ENCODE measurements at places on chromosomes 12 and 14.

GRCh38 chr12:110689281-110690126 is 589 bp upstream of the HVCN1 start:
- no peak for DNase-seq

GRCh38 chr12:22600181-22600580 is 24.8 kb upstream of the ETNK1 start:
- DNase-seq: no peak

DNA sequence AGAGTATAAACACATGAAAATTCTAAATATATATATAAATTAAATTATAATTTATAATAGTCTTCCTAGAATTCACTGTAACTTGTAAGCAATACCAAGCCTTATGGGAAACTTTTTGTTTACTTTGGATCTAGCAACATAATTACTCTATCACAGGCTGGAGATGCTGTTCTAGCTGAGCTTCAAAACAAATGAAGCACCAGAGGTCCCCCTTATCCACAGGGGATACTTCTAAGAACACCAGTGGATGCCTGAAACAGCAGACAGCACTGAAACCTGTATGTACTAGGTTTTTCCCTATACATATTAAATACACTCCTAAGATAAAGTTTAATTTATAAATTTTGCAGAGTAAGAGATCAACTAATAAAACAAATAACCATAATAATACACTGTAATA is 96.6 kb downstream of the CDK17 start:
- DNase-seq: no peak

DNA sequence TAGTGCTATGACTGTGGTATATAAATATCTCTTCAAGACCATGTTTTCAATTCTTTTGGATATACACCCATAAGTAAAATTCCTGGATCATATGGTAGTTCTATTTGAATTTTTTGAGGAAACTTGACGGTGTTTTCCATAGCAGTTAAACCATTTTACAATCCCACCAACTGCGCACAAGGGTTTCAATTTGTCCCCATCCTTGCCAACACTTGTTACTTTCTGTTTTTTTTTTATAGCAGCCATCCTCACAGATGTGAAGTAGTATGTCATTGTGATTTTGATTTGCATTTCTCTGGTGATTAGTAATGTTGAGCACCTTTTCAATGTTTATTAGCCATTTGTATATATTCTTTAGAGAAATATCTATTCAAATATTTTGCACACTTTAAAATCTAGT is 14.5 kb upstream of the A2M start:
- no peak for DNase-seq

DNA sequence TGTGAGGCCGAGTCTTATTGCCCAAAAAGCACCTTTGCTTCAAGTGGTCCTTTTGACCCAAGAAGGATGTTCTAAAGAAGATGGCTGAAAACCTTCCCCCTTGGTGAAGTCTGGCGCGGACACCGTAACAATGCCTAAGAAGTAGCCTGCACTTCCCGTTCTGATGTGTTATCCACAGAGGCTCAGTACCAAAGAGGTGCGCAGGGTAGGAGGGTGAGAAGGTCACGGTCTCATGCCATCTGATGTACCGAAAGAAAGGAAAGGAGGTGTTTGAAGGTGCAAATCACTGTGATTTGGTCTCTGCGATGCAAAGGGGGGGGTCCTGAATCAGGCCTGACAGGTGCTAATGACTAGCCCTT is 9.9 kb downstream of the PEBP1 start:
- no peak for DNase-seq

- DNase-seq: no peak
These were observed 17.4 kb downstream of the PPP1CC start for GRCh38 chr12:110725267-110725666.

- DNase-seq: no peak
These were observed 14.3 kb upstream of the PIP4K2C start for GRCh38 chr12:57576613-57577160.

DNA sequence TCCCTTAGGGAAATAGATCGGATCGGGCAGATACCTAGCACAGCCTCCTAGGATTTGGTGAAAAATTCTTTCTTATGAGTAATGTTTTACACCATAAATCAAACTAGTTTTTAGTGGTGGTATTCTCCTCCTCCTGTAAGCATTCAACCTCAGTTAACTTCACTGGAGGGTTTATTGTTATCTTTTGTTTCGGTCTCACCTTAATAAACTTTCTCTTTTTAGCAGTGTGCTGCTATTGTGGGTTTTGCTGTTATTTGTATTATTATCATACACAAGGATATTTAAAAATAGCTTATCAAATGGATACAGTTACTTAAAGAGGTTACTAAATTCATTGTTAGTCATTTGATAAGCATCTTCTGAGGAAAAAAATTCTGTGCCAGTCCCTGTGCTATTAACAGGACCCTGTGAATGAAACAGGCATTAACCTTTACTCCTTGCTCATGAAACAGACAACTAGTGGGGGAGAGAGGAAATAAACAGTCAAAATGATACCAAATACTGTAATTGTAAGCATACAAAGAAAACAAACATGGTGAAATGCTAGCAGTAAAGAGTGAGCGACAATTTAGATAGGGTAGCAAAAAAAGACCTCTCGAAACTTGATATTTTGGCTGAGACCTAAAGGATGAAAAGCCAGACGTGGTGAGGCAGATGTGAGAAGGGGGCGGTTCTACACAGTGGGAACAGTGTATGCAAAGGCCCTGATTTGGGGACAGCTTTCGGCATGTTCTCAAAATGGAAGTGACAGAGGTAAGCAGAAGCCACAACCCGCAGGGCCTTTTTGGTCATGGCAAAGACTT is 178.7 kb upstream of the SOX5 start:
- DNase-seq: no peak

DNA sequence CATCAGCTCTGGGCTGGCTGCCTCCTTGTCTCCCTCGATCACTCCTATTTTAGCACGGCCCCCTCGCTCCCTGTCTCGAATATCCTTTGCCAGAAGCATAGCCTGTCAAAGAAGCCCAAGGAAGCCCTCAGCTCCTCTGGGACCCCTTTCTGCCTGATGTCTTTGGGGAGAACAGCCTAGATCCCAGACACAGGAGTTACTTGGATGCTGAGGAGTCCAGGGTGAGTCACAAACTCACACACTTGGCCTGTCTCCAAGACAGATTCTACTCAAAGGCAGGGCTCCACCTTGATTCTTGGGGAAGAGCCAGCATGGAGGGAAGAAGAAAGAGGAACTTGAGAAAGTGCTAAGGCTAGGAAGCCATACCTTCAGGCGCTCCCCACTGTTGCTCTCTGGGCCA is 8.1 kb downstream of the AVIL start:
- no peak for DNase-seq

- DNase-seq: no peak
These were observed 336.3 kb downstream of the BMP4 start for GRCh38 chr14:53620317-53620716.

DNA sequence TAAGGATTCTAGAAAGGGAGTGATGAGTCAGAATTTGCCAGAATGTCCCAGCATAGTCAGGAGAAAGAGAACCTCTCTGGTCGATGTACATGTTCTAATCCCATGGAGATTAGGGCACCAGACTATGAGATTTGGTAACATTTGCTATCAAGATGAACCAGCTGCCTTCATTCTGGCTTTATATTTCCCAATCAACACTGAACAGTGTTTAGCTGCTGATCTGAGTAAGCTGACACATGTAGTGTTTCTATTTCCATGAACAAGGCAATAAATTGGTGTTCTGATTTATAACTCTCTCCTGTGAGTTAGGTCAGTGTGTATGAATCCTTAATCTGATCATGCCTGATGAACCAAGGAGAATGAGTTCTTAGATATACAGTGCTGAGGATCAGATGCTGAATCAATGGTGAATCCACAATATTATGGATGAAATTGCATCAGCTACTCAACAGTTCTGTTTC is 158.0 kb upstream of the AMIGO2 start:
- no peak for DNase-seq

GRCh38 chr12:123242116-123242904 is 9.1 kb downstream of the MTRFR start:
- DNase-seq: no peak

- DNase-seq: no peak
These were observed 117.1 kb downstream of the DPF3 start for GRCh38 chr14:72776701-72777261.

DNA sequence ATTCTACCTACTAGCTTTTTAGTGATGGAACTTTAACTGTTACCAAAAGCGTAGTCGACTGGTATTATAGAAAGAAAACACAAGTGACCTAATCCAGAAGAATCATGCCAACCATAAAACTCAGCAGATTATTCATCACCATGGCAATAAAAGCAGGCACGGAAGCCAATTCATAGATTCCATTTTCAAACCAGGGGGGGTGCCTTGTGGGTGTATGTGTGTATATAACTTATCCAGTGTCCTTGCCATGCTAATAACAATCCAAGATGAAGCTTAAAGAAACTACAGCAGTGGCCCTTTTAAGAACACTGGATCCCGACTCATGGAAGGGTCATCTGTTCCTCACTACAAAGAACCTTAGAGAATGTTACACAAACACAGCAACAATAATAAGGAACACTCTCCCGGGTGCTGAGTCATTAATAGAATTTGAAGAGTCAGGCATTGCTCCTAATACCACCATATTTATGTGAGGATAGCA is 61.0 kb downstream of the EPS8 start:
- DNase-seq: no peak

DNA sequence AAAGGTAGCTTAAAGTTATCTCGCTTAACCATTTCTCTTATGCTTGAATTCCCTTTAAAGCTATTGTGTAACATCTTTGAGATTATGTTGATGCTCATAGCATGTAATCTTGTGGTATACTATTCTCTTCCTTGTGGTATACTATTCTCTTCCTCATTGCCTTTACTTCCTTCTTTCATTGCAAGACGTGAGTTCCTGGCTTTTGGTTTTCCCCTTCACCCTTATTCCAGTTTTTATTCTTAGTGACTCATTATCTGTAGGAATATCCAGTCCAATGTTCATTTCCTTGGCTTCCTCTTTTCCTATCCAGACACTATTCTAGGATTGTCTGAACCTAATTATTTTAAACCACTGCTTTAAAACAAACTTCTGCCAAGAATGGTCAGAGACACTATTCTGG is 564.0 kb downstream of the CCER1 start:
- DNase-seq: no peak

DNA sequence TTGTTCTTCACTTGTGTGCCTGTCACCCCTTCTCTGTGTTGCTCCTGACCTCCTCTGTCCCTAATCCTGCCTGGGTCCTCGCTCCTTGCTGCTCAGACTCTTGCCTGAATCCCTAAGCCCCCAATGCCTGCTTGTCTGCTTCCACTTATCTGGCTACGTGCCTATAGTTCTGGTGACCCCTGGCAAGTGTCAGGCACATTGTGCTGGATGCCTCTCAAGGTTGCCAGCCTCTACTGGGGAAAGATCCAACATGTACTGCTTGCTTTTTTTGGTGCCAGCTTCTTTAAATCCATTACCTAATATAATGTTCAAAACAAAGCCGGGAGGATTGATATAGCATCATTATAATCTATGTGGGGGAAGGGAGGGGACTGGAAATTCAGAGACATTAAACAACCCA is 448.0 kb upstream of the CCDC196 start:
- no peak for DNase-seq

GRCh38 chr12:68106160-68106559 is 53.4 kb downstream of the IFNG start:
- DNase-seq: no peak

GRCh38 chr14:53144244-53144643 is 8.9 kb downstream of the DDHD1 start:
- no peak for DNase-seq

GRCh38 chr12:1629338-1630132 is 504 bp downstream of the WNT5B start:
- DNase-seq: peak; percentile 73

- no peak for DNase-seq
These were observed 168.2 kb downstream of the LRRK2 start for GRCh38 chr12:40393026-40393425.

All from NCI-H526 (cell line).